Activated CD4-positive, alpha-beta T cell treated with anti-CD3 and anti-CD28 coated beads, Interleukin-2, amount 50 U/mL, for 48 hours (primary cell): ENCODE measurements at places on chromosomes 13 and 19.

- no peak for DNase-seq
Measured at GRCh38 chr19:30349131-30349730, 23.0 kb upstream of the ZNF536 start.

GRCh38 chr19:8254286-8255001, 45.3 kb downstream of the CERS4 start:
- no peak for DNase-seq

GRCh38 chr19:10644260-10645007, 9.7 kb upstream of the ILF3 start:
- DNase-seq, result peak; percentile 87

DNA sequence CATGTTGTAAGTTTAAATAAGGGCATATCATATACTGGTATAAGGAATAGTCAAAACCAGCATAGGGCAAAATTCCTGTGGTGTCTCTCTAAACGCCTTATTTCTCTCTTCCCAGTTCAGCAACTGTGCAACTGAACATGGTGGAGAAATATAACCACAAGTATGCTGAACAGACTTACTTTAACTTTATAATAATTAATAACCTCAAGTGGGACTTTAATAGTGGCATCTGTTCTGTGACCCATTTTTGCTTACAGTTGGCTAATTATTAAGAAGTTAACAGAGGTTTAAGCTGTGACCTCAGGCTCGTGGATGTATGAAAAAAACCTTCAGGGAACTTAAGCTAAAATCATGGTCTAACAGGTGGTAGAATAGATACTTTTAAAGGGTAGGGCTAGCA, 54.3 kb downstream of the MICU2 start:
- no peak for DNase-seq

DNA sequence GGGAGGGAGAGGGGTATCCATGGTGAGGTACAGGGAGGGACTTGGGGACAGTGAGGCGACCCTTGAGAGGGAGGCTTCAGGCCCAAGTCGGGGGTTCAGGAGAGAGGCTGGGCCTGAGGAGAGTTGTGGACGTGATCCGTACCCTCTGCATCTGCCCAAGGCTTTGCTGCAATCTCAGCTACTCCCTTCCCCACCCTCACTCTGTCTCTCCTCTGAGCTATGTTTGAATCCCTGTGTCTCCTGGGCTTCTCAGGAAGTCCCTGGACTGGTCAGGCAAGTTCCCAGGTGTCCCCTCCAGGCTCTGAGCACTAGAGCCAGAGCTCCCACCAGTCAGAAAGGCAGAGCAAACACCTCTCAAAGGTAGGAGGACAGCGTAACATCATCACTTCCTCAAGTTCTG, 1.8 kb downstream of the LIN37 start:
- DNase-seq, result no peak

GRCh38 chr19:3124630-3125029, 11.2 kb upstream of the GNA15 start:
- DNase-seq, result no peak

DNA sequence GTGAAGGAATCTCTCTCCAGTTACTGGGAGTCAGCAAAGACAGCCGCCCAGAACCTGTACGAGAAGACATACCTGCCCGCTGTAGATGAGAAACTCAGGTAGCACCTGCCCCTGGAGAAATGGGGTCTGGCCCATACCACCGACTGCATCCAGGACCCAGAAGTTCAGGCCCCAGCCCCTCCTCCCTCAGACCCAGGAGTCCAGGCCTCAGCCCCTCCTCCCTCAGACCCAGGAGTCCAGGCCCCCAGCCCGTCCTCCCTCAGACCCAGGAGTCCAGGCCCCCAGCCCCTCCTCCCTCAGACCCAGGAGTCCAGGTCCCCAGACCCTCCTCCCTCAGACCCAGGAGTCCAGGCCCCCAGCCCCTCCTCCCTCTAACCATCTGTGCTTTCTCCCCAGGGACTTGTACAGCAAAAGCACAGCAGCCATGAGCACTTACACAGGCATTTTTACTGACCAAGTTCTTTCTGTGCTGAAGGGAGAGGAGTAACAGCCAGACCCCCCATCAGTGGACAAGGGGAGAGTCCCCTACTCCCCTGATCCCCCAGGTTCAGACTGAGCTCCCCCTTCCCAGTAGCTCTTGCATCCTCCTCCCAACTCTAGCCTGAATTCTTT, 3.0 kb downstream of the APOC2 start:
- DNase-seq, result no peak

- no peak for DNase-seq
Measured at GRCh38 chr19:2003874-2004273, 11.6 kb downstream of the BTBD2 start.

- peak; percentile 67 for DNase-seq
Measured at GRCh38 chr19:38142176-38143035, 81.6 kb downstream of the DPF1 start.

DNA sequence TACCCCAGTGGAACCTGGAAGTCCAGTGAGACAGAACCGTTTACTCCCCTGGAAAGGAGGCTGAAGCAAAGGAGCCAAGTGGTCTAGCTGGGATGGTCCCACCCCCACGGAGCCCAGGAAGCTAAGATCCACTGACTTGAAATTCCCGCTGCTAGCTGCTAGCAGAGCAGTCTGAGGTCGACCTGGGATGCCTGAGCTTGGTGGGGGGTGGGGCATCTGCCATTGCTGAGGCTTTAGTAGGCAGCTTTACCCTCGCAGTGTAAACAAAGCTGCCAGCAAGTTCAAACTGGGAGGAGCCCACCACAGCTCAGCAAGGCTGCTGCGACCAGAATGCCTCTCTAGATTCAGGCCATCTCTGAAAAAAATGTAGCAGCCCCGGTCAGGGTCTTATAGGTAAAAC, 437.0 kb downstream of the SUCLA2 start:
- no peak for DNase-seq

- DNase-seq, result no peak
Measured at GRCh38 chr13:37069597-37070103, 10.2 kb upstream of the SUPT20H start.

GRCh38 chr19:31119951-31120690, 229.1 kb downstream of the TSHZ3 start:
- no peak for DNase-seq
